Hematopoietic multipotent progenitor cell treated with erythropoietin and hydrocortisone succinate and interleukin-3 and kit ligand, for 15 days (in vitro differentiated cells): ENCODE measurements at places on chromosomes 13 and 19.

DNA sequence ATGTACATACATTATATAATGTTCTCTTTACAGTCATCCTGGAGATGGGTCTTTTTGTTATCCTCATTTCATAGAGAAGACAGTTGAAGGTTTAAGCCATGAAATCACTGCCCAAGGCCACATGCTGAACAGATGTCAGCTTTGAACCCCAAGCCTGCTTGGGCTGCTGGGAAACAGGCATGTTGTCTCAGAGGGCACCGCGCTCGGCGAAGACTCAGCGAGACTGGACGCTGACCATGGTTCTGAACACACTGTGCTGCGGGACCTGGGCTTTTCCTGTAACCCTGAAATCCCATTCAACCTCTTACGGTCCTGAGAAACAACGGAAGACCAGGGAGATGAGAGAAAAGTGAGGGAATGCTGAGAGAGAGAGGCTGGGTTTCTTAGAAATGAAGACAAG is 27.3 kb downstream of the LRFN3 start:
- DNase-seq, result no peak

- DNase-seq, result no peak
Measured at GRCh38 chr13:20428666-20429644, 96.7 kb downstream of the CRYL1 start.

GRCh38 chr13:29073755-29074154 is 253.6 kb downstream of the MTUS2 start:
- no peak for DNase-seq

- no peak for DNase-seq
Measured at GRCh38 chr19:32558607-32559228, 22.3 kb upstream of the PDCD5 start.

DNA sequence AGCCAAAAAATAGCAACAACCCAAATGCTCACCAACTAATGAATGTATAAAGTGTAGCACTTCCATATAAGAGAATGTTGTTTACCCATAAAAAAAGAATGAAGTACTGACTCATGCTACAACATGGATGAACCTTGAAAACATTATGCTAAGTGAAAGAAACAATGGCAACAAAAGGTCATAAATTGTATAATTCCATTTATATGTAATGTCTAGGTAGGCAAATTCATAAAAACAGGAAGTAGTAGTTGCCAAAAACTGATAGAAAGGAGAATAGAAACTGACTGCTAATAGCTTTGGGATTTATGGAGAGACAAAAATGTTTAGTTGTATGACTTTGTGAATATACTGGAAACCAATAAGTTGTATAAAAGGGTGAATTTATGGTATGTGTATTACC is 21.6 kb downstream of the MYCBP2 start:
- no peak for DNase-seq

GRCh38 chr13:110324026-110324749 is 17.1 kb downstream of the COL4A2 start:
- DNase-seq, result no peak

- DNase-seq, result no peak
Measured at GRCh38 chr13:113323869-113324268, 26.8 kb downstream of the LAMP1 start.

GRCh38 chr13:46355901-46356590 is 31.0 kb downstream of the RUBCNL start:
- DNase-seq, result no peak

GRCh38 chr13:46053162-46054012 is 841 bp upstream of the ZC3H13 start:
- no peak for DNase-seq

- DNase-seq, result no peak
Measured at GRCh38 chr19:30388327-30388726, 16.1 kb downstream of the ZNF536 start.

- no peak for DNase-seq
Measured at GRCh38 chr19:28218728-28219127, 994.2 kb downstream of the UQCRFS1 start.

DNA sequence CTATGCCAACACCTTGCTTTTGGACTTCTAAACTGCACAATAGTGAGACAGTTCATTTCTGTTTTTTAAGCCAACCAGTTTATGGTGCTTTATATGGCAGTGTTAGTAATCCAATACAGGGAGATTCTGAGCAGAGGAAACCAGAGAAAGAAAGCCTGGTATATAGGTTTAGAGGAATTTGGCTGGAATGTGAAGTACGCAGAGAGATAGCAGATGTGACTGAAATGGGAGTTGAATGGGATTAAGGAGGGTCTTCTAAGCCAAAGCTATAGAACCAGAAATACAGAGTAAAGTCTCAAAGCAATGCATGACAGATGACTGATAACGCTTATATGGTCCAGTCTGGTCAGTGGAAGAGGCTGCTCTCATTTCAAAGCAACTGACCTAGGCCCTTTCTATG is 453.7 kb downstream of the GPC6 start:
- no peak for DNase-seq
